ENCODE measurements at places on chromosomes 7 and 10.

DNA sequence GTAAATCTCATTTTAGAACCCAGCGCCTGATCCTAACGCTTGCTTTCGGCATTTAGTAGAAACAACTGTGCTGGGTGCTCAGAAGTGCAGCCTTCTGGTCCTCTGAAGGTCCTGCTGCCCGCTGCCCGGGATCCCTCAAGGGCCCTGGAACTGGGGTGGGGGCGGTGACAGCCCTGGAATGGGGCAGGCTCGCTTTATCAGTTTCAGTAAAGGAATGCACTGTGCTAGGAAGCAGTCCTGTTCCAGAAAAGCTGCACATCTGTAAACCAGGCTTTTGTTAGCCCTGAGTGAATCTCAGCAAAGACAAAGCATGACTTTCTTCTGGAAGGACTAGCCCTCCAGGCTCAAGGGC is 254.6 kb downstream of the TNS3 start:
- peak; percentile 60 for DNase-seq

DNA sequence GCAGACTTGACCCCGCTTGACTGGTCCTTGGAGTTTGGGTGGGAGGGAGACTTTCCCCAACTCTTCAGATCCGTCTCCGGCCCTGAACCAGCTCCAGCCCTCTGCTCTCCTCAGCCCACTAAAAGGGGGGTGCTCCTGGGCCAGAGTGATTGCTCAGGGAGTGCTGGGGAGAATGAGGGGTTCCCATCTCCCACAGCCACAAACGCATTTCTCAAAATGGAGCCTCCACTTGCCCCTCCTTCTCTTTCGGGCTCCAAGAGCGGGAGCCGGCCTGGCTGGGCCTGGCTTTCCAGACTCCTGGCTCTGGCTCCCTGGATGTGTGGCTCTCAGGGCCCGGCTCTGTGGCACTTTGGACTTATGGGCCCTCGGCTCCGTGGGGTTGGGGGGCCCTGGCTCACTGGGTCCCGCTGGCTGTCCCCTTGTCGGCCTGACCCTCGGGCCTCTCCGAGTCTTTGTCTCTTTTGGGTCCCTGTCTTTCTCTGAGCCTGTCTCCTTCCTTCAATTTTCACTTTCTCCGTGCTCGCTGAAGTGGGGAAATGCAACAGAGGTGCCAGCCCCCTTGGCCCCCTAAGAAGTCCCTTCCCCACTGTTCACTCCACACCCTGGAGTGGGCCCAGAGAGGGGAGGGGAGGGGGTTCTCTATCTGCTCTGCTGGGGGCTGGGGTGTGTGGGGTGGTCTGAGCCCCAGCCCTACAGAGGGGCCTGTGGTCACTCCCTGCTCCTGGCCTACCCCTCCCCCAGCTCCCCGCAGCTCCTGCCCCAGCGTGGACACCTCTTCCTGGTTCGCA is 713 bp downstream of the LZTS2 start:
- no peak for DNase-seq

DNA sequence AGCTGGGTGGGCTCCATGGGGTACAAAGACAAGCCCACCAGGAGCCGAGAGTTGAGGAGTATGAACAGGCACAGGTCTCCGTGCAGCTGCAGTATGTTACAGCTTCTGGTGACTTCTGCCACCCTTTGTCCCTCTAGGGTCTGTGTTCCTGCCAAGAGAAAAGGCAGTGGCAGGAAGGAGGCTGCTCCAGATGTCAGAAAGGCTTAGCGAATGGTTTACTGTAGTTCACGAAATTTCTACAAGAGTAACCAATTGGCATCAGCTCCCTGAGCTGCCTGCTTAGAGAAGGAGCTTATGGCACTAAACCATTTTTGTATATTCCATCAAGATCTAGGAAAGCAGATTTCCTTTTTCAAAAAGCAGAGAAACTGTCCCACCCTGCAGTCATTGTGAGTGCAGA is 48.2 kb upstream of the TMEM72 start:
- no peak for DNase-seq

DNA sequence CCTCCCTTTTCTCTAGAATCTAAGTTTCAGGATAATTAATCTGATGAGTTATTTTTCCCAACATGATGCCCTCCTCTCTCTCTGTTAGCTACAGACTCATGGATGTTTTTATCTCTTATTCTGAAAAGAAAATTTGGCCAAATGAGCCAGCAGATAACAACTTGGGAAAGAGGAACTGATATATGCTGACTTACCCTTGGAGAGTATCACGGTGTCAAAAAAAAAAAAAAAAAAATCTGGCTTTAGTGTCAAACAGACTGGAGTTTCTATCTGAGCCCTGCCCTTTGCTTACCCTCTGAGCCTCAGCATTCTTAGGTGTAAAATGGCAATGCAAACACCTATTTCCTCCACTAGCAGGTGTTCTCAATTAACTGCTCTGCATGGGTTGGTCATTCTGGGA is 190.4 kb downstream of the AHR start:
- no peak for DNase-seq

DNA sequence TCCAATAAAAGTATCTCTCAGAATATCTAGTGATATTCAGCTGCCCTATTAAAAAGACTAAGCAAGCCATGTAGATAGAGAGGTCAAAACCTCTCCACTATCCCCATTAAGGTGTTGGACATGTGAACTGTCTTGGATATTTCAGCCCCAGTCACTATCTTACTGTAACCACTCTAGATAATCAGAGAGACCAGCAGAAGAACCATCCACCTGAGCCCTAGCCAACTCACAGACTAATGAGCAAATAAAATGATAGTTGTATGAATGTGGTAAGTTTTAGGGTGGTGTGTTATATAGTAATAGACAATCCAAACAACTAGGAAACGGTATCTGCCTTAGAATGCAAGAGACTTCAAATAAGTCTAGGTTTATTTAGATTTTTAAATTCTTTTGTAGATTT is 268.6 kb upstream of the KLF14 start:
- no peak for DNase-seq

DNA sequence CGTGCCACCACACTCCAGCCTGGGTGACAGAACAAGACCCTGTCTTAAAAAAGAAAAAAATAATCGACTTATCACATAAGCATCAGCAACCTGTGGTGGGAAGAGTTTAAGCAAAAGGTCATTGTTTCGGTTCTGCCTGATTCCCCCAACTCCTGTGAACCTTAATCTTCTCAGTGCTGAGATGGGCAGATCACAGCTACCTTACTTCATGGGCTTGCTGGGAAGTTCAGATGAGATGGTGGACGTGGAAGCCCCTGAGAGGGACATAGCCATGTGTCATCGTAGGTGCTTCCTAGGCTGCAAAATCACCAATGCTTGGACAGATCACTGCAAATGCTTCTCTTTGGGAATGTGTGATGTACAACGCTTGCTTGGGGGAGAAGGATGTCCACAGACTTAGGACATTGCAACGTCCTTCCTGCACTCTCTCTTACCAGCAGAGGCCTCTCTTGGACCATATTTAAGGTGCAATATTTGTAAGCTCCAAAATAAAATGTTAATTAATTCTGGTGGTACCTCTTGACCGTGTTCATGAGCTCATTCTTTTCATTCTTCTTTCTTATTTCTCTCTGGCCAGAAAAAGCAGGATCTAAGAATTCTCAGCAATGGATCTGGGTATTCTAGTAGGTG is 8.6 kb downstream of the GJD4 start:
- DNase-seq, result peak; percentile 35

DNA sequence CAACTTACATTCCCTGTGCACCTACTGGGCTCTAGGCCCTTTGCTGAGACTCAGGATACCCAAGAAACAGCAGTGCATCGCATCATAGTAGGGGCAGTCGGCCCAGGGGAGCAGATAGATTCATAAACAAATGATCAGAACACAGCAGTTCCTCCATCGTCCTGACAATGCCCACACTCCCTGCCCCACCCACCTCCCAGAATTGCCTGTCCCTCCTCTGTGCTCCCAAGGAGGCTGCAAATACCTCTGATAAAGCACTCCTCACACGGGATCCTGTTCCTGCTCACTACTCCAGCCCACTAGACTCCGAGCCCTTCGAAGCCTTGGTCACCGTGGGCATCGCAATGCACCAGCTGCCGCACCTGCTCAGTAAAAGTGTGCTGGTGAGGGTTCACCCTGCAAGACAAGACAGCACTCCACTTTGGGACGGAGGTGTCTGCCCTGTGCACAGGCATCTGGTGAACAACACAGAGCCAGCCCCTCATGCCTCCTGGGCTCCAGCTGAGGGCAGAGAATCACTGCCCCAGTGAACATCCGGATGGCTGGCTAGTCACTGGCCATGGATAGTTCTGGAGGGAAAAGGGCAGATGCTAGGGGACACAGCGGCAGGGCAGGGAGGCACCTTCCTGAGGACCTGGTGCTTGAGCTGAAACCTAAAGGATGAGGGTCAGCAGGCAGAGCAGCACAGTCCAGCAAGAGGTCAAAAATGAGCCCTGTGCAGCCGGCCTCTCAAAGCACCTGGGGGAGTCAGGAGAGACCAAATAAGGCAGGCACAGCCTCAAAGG is 60.7 kb downstream of the TNS3 start:
- DNase-seq, result no peak

GRCh38 chr7:20482071-20482470 is 133.4 kb upstream of the ABCB5 start:
- DNase-seq, result no peak

GRCh38 chr10:128929767-128930166 is 537.3 kb upstream of the MGMT start:
- DNase-seq, result peak; percentile 20

GRCh38 chr10:73096449-73097304 is at the start of gene P4HA1:
Gene P4HA1 (minus strand): TSS chr10:73096866. CDS start chr10:73074883, 21,983 bp downstream.
- peak; percentile 99 for DNase-seq

GRCh38 chr10:74432841-74433594 is 282.0 kb downstream of the ADK start:
- peak; percentile 72 for DNase-seq

DNA sequence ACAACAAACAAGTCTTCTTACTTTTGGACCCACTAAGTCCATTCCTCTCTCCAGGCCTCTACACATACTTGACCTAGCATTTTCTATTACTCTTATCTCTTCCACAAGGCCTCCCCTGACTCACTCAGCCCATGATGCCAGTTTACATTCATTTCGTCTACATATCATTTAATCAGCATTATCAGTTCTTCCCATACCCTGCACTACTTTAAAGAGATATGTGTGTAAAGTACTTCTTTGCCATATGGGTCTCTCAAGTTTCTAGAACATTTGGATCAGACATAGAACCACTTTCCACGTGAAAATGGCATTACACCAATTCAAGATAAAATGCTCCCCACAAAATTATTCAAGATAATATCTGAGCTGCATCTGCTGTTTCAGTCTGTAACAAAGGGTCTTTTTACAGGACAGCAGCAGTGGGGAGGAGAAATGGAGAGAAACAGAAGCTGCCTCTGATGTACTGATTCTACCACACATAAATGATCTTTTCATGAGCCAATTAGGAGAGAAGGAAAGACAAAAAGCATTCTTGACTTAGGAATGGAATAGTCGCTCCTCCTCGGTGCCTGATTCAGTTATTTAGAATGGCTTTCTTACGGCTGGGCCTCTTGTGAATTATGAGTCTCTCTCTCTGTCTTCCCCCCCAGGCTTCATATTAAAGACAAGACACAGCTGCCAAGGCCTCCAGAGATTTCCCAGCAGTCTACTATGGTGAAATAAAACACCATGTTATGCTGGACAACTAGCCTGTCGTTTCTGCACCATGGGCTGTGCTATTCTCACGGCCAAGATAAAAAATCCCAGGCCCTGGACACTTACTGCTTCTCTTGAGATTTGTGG is 46.9 kb upstream of the SEPTIN7 start:
- DNase-seq, result peak; percentile 82

- DNase-seq, result no peak
Observed at GRCh38 chr10:19803676-19804075, 12.6 kb upstream of the PLXDC2 start.

- peak; percentile 63 for DNase-seq
Observed at GRCh38 chr7:42605406-42606192, 306.3 kb downstream of the C7orf25 start.

DNA sequence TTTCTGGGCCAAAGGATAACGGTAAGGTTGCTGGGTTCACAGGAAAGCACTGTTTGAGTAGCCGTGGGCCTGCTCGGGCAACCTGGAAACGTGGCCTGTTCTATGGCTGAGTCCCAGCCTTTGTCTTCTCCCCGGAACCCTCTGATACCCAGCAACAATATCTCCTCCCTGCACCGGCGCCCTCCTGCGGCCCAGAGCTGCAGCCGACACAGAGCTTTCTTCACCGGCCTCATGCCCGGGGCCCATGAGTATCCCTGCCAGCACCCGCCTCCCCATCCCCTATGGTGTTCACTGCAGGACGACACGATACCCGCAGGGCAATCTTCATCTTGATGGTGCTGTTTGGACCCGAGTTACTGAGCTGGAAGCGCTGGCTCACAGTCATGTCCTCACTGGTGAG is 38.6 kb upstream of the NCAPG2 start:
- no peak for DNase-seq

DNA sequence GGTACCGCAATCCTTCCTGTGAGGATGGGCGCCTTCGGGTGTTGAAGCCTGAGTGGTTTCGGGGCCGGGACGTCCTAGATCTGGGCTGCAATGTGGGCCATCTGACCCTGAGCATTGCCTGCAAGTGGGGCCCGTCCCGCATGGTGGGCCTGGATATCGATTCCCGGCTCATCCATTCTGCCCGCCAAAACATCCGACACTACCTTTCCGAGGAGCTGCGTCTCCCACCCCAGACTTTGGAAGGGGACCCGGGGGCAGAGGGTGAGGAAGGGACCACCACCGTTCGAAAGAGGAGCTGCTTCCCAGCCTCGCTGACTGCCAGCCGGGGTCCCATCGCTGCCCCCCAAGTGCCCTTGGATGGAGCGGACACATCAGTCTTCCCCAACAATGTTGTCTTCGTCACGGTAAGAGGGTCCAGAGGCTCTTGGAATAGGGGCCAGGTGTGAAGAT is 1.7 kb downstream of the MEPCE start:
- DNase-seq, result no peak

GRCh38 chr7:31815796-31816195 is 128.8 kb downstream of the PPP1R17 start:
- DNase-seq, result no peak

- DNase-seq, result no peak
Observed at GRCh38 chr10:49225218-49225876, 37.2 kb upstream of the TMEM273 start.

GRCh38 chr7:5546626-5547025 is 123.0 kb upstream of the TNRC18 start:
- DNase-seq, result no peak

GRCh38 chr7:106065575-106066500 is 46.3 kb downstream of the SYPL1 start:
- no peak for DNase-seq

DNA sequence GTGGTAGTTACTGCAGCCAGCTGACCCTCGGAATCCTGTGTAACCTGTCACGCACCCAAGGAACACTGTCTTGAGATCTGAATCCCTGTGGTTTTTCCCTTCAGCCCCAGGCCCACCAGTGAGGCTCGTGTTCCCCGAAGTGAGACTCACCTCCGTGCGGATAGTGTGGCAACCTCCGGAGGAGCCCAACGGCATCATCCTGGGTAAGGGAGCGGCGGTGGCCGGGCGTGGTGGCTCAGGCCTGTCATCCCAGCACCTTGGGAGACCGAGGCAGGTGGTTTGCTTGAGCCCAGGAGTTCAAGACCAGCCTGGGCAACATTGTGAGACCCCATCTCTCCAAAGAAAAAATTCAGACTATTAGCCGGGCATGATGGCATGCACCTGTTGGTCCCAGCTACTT is 549.9 kb upstream of the FOXK1 start:
- DNase-seq, result no peak
